Naive B cell (primary cell): ENCODE measurements at places on chromosomes 7 and 10.
A peak's percentile ranks its signal among the peaks of the same experiment; 100 is the strongest.

DNA sequence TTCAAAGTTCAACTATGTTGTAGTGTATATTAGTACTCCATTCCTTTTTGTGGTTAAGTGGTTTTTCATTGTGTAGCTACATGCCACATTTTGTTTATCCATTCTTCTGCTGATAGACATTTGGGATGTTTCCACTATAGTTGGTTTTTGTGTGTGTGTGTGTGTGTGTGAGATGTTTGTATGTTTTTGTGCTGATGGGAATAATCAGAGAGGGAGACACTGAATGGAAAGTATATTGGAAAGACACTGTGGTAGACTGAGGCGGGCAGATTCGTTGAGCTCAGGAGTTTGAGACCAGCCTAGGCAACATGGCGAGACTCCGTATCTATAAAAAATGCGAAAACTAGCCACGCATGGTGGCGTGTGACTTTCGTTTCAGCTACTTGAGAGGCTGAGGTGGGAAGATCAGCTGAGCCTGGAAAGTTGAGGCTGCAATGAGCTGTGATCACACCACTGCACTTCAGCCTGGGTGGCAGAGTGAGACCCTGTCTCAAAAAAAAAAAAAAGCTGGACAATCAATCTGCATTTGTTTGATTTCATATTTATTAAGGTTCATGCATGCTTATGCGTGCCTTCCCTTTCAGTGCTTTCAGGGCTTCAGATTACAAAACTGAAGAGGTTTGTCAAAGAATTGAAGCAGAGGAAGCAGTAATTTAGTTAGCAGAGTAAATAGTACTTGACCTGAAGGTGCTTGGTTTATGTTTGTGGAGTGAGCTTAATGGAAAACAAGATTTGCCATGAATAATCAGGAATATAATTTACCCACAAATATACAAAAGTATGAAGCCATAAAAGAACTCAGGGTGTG, 14.7 kb downstream of the SEC24C start:
- no peak for DNase-seq

GRCh38 chr10:127195571-127196281, 665 bp downstream of the INSYN2A start:
- no peak for DNase-seq

GRCh38 chr10:12419262-12419847, 70.0 kb downstream of the CAMK1D start:
- DNase-seq, result no peak

DNA sequence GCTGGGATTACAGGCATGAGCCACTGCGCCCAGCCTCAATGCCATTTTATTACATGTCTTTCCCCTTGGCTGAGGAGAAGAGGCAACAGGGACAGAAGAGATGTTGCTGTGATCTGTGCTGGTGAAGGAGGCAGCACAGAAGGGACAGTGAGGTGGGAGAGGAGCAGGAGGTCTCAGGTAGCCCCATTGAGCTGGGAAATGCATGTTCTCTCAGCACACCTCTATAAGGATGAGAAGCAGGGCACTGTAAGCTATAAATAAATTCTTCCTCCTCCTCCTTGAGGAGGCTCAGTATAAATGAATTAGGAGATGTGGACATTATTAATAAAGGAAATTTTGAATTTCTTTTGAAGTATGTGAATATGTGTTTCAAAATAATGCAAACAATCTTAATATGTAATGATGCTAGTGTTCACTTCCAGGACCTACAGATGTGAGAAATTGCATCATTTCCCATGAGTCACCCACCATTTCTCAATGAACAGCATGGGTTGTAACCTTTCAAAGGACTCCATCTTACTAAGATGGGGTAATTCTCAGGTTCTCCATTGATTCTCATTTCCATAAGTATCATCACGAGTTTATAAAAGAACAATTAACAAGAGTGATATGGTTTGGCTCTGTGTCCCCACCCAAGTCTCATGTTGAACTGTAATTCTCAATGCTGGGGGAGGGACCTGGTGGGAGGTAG, 88.9 kb upstream of the ODAD2 start:
- DNase-seq, result no peak

DNA sequence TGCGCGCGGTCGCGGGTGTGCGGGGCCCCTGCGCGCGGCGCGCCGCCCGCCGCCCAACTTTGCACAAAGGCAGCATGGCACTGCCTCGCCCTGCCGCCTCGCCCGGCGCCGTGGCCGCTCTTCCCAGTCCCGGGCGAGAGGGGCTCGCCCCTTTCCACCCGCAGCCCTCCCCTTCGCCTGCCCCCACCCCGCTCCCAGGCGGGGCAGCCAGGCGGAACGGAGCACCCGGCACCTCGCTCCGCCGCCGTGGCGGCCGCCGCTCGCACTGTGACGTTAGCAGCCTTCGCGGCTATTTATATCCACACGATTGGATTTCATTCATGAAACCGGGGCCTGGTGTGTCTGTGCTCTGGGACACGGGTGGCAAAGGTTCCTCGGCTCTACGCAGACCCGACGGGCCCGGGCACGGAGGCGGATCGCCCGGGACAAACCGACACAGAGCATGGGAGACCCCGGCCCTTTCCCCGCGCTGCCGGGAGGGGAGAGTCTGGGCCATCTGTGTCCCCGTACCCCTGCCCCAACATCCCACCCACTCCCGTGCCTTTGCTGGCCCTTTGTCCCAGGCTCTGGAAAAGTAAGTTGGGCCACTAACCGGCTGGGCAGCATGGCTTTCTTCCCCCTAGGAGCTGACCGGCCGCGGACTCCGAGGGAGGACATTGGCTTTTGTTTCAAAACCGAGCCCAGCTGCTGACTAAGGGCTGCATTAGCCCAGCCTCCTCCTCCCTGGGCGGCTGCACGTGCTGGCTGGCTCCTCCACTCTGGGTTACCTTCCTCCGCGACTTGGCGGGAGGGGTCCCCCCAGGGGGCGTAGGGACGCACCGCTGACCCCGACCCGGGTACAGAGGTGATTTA, at the start of gene RHOBTB1:
Gene RHOBTB1, minus strand, starts transcription at position 128 of the 852 bp plus-strand sequence. CDS start 32,643 bp downstream, outside the sequence.
- DNase-seq, result peak; percentile 79

- DNase-seq, result no peak
Observed at GRCh38 chr7:101250324-101250723, 5.4 kb upstream of the FIS1 start.

GRCh38 chr7:6443372-6443941, 4.3 kb downstream of the DAGLB start:
- no peak for DNase-seq

DNA sequence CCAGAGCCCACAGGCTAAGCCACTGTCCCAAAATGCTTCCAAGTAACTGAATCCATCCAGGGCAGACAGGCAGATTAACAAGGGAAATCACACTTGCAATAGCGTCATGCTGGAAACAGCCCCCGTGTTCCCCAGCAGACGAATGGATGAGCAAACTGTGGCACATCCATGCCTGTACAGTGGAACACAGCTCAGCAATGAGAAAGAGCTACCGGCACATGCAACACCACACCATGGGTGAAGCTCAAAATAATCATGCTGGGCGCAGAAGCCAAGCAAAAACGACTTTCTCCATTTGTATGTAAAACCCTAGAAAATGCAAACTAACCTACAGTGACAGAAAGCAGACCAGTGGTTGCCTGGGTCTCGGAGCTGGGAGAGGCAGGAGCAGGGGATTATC, 153.1 kb downstream of the SLIT1 start:
- no peak for DNase-seq

DNA sequence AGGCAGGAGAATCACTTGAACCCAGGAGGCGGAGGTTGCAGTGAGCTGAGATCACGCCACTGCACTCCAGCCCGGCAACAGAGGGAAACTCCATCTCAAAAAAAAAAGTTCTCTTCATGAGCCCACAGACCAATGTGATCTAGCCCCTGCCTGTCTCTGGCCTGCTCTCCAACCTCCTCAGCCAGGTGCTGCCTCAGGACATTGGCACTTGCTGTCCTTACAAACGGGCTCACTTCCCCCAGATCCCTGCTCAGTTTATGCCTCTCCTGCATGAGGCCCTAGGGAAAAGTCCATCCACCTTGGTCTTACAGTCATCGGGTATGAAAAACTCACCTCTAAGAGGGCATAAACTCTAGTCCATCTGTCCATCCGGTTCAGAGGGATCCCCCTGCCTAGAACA, 32.5 kb downstream of the TNS3 start:
- DNase-seq, result no peak

DNA sequence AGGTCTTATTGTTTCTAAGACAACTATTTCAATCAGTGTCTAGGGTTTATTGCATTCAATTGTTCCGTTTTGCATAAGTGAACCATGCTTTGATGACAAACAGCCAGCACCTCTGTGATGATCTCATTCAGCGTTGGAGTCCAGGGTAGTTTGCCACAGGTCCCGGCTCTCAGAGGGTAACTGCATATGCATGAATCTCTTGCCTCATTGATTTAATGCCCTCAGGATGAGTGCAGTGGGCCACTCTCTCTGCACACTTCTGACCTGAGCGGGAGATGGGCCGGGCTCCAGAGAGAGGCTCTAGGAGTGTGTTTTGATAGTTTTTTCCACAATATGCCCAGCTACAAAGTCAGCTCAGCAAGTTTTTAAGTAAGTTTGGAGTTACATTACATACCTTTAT, 83.9 kb downstream of the HECW1 start:
- no peak for DNase-seq

- DNase-seq, result no peak
Observed at GRCh38 chr7:133947458-133948254, 179.5 kb upstream of the LRGUK start.

DNA sequence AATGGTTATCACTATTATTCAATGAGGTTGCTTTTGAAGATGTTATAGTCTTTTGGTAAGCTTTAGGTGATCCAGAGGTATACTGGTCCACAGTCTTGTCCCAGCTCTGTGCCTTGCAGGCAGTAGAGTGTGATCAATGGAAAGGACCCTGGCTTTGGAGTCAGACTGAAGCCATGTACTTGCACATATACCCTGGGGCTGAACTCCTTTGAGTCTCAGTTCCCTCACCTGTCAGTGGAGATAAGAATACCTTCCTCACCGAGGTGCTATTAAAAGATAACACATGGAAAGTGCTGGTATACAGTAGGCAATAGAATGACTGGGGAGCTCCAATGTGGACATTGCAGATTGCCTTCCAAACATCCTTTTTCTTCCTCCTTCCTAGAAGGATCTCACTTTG, 16.0 kb upstream of the PDLIM1 start:
- no peak for DNase-seq

- no peak for DNase-seq
Observed at GRCh38 chr10:49631975-49632374, 18.1 kb downstream of the CHAT start.

- no peak for DNase-seq
Observed at GRCh38 chr10:49679480-49679893, at the start of gene C10orf53. C10orf53 (plus strand) TSS chr10:49679651; CDS start chr10:49679698, 47 bp downstream.

GRCh38 chr10:112960151-112960681, 10.2 kb downstream of the TCF7L2 start:
- DNase-seq, result no peak

GRCh38 chr10:94217411-94217810, 145.3 kb downstream of the NOC3L start:
- DNase-seq, result no peak

DNA sequence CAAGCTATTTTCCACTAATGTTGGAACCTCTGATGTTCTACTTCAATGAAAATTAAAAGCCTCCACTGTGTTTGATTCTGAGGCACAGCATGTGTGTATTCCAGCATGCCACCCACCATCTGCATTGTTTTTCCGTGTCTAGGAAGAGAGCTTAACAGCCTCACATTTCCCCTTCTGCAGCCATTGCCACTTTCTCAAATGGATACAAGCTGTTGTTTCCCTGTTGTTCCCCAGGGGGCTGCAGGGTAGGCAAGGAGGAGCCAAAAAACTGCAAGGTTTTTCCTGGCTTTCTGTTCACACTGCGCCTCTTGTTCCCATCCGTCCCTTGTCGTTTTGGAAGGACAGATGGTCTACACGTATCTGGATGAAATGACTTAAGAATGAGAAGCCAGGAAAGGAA, 72.3 kb upstream of the DNAJB12 start:
- no peak for DNase-seq
